GM12891 (cell line): ENCODE measurements at places on chromosomes 16 and 17.

DNA sequence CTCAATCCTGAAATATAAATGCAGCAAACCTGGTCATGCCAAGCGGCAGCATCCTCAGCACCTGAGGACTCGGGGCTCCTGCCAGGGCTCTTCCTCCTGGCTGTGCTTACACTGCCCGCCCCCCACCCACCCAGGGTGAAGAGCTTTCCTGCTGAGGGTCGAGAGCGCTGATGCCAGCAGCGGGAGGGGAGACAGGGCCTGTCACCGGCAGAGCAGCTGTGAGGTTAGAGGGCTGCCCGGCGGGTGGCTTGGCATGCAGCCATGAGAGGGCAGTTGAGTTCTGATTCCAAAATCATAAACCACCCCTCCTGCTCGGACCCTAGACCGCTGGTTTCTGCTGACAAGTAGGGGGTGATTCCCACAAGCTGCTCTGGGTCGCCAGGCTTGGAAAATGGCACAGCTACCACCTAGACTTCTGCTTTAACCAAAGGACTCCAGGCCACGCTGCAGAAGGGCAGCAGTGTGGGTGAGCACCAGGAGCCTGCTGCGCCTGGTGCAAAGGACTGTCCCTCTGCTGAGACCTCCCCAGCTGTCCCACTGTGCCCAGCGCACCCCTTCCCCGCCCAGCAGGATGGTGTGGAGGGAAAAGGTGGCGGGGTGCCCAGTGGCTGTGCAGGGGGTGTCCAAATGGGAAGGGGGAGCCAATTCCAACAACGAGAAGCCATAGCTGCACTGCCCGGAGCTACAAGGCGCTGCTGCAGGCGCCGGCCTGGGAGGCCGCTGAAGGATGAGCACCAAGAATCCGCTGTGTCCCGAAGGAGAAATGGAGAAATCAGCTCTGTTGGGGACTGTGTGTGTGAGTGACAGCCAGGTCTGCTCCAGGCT is 26.6 kb downstream of the MXRA7 start:
- DNase-seq = no peak

DNA sequence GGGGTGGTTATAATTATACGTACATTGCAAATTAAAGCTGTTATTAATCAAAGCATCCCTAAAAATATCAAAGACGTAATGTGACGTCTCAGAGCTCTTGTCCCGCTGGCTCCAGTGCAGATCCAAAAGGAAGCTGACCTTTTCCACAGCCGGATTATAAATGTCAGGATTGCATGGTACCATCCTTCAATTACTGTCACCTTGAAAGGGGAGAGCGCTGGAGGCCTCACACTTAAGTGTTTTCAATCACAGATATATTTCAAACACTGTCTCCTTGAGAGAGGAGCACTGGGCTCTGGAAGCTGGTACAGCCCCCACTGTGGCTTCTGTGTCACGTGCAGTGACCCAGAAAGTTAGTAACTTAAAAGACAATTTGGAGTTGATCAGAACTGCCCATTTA is 94.2 kb downstream of the AIPL1 start:
- no peak for DNase-seq

DNA sequence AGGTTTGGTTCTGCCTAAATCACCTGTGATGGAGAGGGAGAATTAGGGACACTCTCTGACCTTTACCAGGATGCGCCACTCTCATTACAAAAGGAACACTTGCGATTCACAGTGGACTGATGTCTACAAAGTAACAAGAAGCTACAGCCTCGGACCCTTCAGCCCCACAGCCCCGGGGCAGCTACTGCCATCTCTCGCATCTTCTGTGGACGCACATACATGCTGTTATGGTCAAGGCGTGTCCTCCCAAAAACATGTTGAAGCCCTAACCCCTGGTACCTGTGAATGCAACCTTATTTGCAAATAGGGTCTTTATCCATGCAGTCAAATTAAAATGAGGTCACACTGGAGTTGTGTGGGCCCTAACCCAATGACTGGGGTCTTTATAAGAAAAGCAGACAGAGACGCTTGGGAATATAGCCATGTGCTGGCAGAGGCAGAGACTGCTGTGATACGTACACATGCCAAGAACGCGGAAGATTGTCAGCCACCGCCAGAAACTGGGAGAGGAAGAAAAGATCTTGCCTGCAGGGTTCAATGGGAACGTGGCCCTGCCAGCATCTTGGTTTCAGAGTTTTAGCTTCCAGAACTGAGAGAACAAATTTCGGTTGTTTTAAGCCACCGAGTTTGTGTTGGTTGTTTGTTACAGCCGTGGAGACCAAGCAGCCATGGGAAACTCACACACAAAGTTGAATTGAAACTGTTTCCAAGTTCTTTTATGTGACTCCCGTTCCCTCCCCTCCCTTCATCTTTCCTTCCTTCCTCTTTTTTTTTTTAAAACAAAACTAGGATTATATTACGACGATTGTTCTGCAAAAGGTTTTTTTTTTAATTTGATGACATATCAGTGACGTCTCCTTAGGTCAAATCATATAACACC is 23.1 kb downstream of the ATP2C2 start:
- no peak for DNase-seq

- no peak for DNase-seq
Measured at GRCh38 chr17:79563237-79564013, 47.4 kb downstream of the RBFOX3 start.

- no peak for DNase-seq
Measured at GRCh38 chr17:14621826-14622614, 321.1 kb downstream of the HS3ST3B1 start.

DNA sequence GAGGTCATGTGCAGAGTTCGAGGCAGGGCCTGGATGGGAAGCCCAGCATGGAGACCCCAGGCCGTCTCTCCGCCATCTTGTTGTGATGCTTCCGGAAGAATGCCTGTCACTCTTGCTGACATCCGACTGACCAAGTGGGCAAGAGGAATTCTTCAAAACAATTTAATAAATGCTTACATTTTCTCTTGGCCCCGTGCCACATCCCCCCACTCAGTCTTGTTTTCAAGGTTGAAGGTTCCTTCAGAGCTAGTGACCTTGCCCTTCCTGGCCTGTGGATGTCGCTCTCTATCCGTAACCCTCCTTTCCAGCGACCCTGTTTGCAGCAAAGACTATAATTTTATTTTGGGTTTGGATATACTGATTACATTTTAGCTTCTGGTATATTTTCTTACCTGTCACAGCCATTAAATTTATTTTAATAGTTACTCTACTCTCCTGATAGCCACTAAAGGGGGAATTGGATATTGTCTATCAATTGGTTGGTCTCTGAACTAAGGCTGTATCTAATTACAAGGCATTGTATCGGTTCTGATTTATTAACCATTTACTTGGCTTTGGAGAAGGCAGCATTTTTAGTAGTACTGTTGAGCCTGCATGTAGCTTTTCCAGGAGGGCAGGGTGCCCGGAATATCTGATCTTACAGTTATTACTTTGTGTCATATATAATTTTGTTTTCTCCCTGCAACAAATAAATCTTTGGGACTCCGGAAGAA is 264.5 kb downstream of the WWOX start:
- DNase-seq = no peak

DNA sequence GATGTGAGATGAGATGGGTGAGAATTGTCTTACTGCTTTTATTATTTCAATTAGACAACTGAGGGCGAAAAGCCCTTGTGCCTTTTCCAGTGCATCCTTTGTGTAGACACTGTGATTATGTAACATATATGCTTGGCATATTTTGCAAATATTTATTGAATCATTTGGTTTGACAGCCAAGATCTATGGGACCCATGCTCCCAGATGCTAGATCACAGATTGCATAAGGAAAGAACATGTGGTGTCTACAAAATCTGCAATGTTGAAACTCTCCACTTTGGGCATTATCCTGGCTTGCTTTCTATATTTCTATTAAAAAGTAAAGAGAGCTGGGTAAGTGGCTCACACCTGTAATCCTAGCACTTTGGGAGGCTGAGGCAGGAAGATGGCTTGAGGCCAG is 4.8 kb upstream of the COG1 start:
- no peak for DNase-seq

- DNase-seq = no peak
Measured at GRCh38 chr17:7208027-7208571, 11.5 kb downstream of the DLG4 start.

- no peak for DNase-seq
Measured at GRCh38 chr16:65523283-65523944, 401.6 kb upstream of the CDH11 start.

DNA sequence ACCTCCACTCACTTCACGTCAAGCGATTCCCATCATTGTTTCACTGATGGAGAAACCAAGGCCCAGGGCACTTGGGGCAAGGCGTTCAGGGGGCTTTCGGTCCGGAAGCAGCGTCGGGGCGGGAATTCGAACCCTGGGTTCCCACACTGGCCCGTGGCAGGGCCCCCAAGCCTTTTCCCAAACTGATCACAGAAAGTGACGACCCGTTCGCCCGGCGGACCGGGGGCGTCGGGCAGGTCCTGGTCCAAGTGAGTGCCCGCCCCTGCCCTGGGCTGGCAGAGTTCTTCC is 856 bp upstream of the MON1B start:
- DNase-seq = no peak

GRCh38 chr17:19868079-19868395 is 301 bp upstream of the ULK2 start:
- DNase-seq = no peak

DNA sequence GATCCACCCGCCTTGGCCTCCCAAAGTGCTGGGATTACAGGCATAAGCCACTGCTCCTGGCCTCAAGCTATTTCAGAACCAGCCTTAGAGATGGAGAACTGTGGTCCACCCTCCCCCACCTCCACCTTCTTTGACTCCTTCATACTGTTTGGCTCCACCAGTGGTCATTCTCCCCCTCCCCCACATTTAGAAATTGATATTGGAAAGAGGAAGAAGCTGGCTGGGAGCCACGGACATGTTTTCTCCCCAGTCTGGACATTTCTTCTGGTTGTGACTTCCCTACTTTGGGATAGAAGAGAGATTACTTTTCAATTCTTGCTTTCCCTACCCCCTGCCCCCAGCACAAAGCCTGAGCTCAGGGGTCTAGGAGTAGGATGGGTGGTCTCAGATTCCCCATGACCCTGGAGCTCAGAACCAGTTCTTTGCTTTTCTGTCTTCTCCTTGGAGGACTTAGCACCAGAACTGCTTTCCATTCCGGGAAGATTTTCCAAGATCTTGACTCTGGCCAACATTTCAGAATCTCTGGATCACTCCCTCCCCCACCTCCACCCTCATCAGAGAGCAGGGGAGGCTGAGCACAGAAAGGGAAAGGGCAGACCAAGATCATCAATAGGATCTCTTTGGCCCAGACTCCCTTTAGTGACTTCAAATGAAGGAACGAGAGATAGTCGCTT is 16.3 kb downstream of the CAVIN1 start:
- no peak for DNase-seq

- DNase-seq = peak; percentile 12
Measured at GRCh38 chr16:52912565-52913173, 140.0 kb downstream of the CHD9NB start.

DNA sequence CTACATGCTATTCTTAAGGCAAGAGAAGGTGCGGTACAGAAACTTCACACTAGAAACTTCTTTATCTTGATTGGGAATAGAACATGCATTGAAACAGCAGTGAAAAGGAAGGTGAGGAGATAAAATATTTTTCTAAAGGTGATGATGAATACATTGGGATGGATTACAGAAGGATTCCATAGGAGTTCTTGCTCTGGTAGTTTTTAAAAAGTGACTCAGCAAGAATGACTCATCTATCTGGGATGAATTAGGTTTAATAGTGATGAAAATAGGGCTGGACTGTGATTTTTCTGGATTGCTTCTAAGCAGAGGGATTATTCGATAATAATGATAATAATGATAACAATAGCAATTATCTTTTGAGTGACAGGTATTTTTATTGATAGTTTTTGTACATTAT is 65.6 kb upstream of the HS3ST4 start:
- no peak for DNase-seq

DNA sequence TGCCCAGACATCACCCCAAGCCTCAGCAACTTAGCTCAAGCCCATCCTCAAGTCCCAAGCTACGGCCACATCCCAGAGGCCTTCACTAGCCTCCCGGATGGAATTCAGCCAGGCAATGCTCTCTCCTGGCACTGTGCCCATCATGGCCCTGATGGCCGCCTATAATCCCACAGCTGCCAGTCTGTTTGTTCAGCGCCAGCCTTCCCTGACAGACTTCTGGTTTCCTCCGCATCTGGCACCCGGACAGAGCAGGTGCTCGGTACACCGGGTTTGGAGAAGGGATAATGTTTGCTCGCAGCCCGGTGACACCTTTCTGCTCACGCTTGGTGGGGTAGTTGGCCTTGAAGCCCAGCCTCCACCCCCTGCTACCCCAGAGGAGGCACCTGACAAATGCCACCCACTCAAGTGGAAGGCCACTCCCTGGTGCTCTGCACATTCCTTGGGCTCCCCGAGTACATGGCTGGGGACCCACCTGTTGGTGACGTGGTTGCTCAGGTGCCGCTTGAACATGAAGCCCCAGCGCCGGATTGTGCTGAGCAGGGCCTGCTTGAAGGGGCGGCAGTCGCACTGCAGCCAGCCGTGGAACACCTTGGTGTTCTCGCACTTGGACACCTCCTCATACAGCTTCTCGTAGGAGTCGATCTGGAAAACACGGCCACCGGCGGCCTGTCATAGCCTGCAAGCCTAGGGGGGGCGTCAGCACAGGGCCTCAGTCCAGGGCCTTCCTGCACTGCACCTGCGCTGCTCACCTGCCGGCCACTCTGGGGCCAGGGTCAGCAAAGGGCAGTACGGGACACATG is 47.1 kb downstream of the DNAH17 start:
- no peak for DNase-seq

- no peak for DNase-seq
Measured at GRCh38 chr17:30279156-30279555, 12.6 kb downstream of the BLMH start.

DNA sequence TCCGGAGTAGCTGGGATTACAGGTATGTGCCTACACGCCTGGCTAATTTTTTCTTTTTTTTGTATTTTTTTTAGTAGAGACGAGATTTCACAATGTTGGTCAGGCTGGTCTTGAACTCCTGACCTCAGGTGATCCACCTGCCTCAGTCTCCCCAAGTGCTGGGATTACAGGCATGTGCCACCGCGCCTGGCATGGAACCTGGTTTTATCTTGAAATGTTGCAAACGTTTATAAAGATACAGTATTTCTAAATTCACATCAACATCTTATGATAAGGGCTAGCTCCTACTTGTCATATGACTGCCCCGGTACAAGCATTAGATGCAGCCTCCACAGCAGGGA is 1.5 kb upstream of the IST1 start:
- no peak for DNase-seq

DNA sequence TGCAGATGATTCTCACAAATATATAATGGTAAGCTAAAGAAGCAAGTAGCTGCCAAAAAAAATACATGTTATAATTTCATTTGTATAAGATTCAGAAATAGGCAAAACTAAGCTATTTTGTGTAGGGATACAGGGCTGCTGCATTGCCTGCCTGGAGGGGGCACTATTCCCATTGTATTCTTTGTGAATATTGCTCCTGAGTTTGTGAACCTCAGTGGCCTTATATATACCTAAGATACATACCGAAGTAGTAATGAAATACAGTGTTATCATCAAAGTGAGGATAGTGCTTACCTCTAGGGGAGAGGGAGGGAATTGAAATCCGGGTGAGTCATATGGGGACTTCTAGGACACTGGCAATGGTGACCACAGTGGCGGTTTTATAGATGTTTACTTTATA is 53.5 kb downstream of the C17orf58 start:
- no peak for DNase-seq

- DNase-seq = no peak
Measured at GRCh38 chr17:903691-904481, 75.7 kb downstream of the NXN start.
